ENCODE measurements at places on chromosomes 16 and 17.

GRCh38 chr17:40886090-40886489 lies 1.0 kb upstream of the KRT20 start:
- DNase-seq: no peak

DNA sequence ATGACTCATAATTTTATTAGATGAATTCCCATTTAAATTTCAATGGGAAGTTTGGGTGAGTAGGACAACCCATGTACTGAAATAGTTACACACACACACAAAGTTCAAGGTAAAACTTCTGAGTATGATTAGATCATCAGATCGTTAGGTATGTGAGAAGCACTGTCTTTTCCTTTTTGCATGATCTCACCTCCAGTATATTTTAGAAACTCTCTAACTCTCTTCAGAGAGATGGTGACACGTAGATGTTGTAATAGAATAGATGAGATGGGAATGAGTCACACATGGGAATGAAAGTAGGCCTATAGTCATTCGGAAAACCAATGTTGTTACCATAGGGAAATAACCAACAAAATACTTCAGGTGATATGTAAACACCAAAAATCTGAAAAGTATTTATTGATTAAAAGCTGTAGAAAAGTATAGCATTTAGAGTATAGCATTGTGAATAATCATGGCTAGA lies 22.2 kb downstream of the KRT23 start:
- DNase-seq: peak; percentile 97

DNA sequence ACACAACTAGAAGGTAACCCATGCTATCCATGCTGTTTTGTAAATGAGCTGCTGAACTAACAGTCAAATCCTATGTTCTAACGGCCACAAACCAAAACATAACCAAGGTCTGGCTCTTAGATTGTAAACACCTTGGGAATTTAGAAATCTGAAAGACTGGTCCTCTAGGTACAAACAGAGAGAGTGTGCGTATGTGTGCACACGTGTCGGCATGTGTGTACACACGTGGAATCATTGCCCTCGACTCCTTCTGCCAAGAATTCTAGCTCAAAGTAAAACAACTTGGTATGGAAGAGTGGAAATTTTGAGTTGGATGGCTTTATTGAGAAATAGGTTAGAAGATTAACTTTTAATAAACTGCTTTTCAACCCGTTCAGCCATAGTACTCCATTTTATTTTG lies 18.1 kb upstream of the GHDC start:
- no peak for DNase-seq

- DNase-seq: no peak
These were observed 231.0 kb upstream of the EEF2KMT start for GRCh38 chr16:5328546-5328945.

DNA sequence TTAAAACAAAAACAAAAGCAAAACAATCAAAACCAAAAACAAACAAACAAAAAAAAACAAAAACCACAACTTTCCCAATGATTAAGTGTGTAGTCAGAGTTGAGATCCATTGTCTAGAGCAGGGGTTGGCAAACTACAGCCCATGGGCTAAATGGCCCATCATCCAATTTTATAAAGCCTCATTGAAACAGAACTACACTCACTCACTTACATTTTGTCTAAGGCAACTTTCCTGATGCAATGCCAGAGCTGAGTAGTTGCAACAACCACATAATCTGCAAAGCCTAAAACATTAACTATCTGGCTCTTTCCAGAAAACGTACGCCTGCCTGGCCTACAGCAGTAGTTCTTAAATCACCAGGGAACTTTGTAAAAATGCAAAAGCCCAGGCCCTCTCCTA lies 124.1 kb downstream of the SOX9 start:
- DNase-seq: no peak

DNA sequence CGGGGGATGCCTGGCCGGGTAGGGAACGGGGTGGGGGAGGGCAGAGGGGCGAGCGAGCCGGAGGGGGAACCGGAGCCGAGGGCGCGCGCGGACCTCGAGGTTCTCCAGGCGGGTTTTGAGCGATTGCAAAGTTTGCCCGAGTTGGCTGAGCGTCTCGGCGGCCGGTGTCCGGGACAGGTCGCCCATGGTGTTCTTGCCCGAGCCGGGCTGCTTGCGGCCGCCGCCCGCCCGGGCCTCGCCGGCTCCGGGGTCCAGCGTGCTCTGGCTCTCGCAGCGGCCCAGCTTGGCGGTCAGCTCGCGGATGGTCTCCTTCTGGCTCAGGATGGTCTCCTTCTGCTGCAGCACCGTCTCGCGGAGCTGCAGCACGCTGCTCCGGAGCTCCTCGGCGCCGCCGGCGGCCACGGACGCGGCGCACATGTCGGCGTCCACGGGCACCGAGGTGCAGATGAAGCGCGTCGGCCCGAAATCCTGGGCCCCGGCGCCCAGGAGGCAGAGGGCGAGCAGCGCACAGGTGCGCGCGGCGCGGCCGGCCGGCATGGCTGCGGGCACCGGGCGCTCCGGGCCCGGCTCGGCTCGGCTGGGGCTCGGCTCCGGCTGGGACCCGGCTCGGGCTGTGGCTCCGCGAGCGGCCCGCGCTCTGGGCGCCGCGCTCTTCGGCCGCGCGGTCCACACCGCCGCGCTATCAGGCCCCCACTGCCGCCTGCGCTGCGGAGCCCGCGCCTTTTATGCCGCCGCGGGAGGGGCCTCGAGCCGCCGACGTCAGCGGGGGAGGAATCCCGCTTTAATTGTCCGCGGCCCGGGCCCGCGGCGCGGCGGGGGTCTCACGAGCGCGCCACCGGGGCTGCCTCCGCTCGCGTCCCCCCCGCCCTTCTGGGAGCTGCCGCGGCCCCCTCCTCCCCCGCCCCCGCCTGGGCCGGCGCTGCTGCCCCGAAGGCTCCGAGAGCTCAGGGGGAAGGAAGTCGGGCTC lies at the start of gene NPTX1:
Gene NPTX1, minus strand, starts transcription at position 698 of the 967 bp plus-strand sequence. Its CDS starts 161 bp downstream, at position 537.
- DNase-seq: no peak

DNA sequence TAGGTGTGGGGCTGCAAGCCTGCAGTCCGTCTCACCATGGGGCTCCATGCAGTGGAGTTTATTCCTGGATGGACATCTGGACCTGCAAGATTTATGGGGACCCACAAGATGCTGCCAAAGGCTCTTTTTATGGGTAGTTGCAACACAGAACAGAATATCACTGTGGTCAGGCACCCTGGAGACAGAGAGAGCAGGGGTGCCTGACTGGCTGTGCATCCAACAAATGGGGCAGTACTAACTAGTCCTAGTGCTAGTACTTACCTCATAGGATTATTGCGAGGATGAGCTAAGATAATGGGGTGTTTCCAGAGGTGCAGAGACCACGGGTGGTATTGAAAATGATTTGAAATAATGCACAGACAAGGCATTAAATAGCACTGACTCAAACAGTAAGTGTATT lies 42.4 kb upstream of the MMP2 start:
- DNase-seq: no peak

DNA sequence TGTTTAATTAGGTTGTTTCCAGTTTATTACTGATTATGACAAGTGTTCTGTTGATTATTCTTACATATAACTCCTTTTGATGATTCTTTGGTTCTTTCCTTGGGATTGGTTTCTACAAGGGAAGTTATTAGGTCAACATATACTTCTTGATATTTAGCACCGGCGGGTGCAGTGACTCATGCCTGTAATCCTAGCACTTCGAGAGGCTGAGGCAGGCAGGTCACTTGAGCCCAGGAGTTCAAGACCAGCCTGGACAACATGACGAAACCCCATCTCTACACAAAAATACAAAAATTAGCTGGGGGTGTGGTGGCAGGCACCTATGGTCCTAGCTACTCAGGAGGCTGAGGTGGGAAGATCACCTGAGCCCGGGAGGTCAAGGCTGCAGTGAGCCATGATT lies 120.2 kb upstream of the HAS3 start:
- DNase-seq: no peak

DNA sequence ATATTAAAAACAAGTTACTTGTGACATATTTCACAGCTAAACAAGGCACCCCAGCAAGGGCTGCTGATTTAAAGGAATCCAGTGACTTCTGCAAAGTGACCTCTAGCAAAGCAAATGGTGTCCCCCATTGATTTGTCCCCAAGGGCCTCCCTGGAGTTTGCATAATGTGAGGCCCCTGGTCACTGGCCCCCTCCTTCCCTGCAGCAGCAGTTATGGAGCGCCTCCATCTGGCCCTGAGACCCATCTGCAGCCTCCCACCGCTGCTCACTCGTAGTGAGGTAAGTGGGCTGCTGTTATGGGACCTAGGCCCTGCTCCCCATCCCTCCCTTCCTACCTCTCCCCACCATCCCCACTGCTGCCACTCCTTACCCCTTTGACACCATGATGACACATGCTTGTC lies 19.6 kb upstream of the EEF2K start:
- no peak for DNase-seq

GRCh38 chr16:9870962-9871361 lies 311.3 kb downstream of the GRIN2A start:
- peak; percentile 74 for DNase-seq

DNA sequence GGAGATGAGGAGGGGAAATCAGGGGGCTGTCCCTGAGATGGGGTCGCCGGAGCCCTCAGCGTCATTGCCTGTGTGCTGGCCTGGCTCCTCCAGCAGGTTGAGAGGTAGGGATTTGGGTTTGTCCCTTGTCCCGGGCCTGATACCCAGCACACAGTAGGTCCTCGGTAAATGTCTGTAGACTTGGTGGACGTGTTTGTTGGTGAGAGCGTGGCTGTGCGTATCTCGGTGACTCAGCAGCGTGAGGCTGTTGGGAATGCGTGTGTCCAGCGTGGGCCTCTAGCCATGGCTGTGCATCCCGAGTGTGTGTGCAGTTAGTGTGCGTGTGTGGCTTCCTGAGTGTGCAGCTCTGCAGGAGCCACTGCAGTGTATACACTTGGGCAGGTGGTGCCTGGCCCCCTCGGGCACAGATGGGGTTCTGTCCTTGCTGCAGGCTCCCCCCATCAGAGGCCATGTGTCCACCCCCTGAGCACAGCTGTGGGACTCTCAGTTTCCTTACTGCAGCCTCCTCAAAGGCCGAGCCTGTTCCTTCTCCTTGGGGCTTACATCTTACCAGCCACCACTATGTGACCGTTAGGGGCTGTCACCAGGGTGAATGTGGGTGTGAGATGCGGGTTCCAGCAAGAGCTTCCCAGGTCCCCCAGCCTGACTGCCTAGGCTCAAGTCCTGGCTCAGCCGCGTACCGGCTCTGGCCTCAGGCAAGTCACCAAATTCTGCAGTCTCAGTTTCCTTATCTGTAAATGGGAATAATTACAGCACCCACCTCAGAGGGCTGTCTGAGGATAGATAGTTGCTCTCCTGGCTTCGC lies 5.7 kb downstream of the NECAB2 start:
- no peak for DNase-seq

- no peak for DNase-seq
These were observed 12.9 kb downstream of the ZNF319 start for GRCh38 chr16:57987441-57988177.

DNA sequence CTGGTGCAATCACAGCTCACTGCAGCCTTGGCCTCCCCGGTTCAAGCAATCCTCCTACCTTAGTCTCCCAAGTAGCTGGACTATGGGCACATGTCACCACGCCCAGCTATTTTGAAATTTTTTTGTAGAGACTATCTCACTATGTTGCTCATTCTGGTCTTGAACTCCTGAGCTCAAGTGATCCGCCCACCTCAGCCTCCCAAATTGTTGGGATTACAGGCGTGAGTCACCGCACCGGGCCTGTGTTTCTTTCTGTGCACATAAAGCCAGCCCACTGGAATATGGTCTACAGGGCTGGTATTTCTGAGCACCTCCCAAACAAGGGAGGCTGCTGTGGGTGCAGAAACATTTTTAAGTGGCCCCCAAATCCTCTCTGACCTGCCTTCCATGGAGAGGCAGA lies 8.4 kb downstream of the TMEM95 start:
- DNase-seq: peak; percentile 79

DNA sequence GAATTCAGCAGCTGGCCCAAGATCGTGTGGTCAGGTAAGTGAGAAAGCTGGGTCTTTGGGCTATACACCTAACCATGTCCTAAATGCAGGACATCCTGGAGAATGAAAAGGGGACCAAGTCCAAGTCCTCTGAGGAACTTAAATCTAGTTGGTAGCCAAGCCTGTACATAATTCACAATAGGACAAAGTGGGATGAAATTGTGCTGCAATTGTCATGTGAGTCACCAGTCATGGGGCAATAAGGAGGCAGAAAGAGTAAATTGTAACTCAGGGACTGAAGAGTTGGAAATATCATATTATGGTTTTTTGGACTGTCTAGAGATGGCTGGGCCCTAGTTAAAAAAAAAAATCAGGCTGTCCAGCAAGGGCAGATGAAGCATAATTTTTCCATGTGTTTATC lies 202.6 kb downstream of the CYLD start:
- DNase-seq: no peak

DNA sequence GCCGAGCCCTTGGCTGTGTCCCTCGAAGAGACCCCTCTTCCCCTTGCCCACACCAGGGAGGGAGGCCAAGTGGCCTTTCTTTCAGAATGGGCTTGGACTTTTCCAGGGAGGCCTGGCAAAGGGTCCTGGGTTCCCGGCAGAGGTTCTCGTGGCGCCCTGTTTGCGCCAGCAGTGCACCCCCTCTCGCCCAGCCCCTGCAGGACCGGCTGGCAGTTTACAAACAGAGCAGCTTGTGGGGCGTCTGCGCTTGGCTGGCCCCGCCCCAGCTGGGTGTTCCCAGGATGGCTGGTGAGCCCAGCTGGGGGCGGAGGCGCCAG lies 137.8 kb upstream of the CIBAR2 start:
- DNase-seq: no peak

DNA sequence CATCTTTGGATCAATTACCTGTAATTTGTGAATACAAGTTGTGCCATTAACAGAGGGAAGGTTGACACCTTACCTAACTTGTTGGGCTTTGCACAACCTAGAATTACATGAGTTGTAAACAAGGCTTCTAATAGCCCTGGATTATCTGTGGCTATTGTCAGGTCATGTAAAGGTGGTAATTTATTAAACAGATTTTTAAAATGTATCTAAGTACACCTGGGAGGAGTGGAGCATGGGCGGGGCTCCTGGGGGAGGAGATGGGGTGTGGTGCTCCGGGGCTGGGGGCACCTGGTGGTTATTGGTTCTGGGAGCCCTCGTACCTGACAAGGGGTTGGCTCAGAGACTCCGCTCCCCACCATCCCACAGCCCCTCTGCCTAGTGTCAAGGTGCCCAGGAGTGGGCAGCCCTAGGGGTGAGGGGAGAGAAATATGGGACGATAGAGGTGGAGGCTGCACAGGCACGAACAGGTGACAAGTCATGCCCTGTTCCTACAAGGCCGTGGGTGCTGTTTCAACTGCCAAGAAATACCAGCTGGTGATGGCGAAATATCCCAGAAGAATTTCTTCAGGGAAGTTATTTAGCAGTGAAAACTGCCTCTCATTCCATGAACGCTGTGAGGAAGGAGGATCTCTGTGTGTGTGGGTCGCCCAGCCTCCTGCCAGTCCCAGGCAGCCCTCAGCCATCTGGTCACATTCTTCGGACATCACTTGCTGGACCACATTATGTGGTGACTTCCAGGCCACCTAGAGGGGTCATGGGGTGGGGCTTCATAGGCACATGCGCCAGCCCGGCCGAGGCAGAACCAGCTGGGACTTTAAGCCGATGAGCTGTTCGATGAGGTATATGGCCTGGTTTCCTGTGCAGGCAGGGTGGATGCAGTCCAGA lies 55.5 kb upstream of the IRX3 start:
- DNase-seq: peak; percentile 21

GRCh38 chr16:83578171-83578570 lies 229.6 kb upstream of the HSBP1 start:
- DNase-seq: no peak

Data from NCI-H226 (cell line).